ENCODE measurements at places on chromosomes 1 and 21.
A peak's percentile ranks its signal among the peaks of the same experiment; 100 is the strongest.

DNA sequence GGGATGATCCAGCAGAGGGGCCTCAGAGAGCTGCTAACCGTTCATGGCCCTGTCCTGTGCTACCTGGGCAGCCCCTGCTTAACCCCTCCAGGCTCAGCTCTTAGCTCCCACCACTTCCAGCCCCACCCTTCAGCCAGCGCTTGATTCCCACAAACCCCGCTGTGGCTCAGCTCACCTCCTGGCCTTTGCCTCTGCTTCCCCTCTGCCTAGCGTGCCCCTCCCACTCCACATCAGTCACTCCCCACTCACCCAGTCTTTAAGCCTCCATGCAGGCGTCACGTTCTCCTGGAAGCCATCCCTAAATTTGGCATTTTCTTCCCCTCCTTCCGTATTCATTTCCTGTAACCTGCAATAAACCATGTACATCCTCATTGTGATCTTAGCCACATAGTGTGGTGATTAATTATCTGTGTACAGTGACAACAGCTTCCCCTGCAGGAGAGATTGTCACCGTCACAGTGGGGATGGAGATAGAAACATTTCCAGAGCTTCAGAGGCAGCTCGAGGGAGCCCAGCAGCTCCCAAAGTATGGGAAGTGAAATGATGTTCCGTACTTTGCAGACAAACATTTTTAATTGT is 65.5 kb downstream of the EPHB2 start:
- peak; percentile 35 for DNase-seq

GRCh38 chr1:157137408-157138219 is 581 bp downstream of the ETV3 start:
- DNase-seq, result peak; percentile 14

DNA sequence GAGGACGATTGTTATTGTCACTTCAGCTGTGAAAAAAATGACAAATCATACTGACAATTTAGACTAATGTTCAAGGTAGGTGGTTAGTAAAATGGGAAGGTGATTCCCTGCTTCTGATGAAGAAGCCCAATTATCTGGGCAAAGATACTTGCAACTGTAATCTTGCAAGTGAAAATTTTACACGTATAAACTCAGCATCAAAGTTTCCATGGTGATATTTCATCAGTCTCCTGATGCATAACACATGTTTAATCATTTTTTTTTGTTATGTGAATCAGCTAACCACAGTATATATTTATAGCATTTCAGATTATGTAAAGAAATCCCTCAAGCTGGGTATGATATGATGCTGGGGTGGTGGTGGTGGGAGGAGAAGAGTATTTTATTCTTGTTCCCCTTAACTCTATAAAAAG is 16.4 kb upstream of the KCNK1 start:
- no peak for DNase-seq

DNA sequence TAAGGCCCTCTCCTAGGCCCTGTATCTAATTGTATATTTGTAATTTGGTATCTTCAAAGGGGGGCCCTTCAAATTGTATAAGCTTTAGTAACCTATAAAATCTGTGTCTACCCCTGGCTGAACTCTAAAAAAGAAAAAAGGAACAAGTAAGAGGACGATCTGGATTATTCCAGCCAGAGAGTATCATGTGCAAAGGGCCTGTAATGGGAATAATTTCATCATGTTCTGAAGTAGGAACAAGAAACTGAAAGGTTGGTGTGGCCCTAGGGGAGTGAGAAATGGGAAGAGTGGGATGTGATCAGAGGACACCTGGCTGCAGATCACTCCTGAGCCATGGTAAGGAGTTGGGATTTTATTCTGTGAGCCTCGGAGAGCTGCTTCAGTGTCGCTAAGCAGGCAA is 14.7 kb downstream of the PTAFR start:
- DNase-seq, result no peak

DNA sequence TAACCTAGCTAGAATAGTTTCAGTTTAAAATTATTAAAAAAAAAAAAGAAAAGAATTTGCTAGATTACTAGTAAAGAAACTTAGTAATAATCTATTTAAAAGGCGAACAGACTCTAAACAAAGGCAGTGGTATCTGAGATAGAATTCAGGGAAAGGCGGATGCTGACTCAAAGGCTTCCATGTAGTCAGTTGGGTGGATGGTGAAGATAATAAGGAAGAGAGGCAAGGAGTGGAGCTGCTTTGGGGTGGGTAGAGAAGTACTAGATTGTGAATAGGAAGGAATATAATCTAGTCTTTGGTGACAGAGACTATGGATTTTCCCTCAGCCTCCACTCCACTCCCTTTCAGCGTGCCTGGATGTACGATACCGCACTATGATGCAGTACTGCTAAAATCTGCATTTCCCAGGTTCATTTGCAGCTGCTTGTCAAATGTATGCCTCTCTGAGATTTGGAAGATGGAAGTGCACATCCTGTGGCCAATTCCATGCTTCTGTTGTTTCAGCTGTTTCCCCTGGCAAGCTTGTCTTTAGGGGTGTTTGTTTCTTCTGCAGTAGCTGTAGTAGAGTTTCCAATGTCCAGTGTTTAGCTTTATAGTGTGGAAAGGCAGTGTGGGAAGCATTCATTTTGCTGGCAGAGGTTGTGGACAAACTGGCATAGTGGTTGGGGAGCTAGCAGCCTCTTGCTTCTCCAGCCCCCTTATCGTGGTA is 184.6 kb upstream of the NRIP1 start:
- peak; percentile 79 for DNase-seq

- no peak for DNase-seq
Measured at GRCh38 chr1:175435392-175435791, 242.8 kb upstream of the KIAA0040 start.

GRCh38 chr1:226034482-226034881 is 28.0 kb upstream of the H3-3A start:
- peak; percentile 84 for DNase-seq

- peak; percentile 87 for DNase-seq
Measured at GRCh38 chr1:230917284-230918135, 49.2 kb upstream of the C1orf198 start.

- DNase-seq, result no peak
Measured at GRCh38 chr1:244052728-244053312, 1.7 kb downstream of the ZBTB18 start.

DNA sequence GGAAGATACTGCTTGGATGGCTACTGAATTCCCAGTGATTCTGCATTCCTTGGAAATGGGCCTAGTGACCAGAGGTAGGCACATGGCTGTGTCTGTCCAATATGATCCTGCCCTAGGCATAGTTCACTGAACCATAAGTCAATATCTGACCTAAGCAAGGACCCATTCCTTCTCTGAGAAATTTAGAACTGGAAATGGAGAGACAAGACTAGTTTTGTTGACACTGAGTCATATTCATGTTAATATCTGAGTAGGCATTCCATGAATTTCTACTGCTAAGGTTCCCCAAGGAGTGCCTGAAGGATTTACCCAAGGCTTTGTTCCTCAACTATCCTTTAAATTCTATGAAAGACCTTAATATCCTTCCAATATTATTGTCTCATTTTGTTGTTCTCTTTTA is 329.8 kb upstream of the BEND5 start:
- DNase-seq, result no peak

DNA sequence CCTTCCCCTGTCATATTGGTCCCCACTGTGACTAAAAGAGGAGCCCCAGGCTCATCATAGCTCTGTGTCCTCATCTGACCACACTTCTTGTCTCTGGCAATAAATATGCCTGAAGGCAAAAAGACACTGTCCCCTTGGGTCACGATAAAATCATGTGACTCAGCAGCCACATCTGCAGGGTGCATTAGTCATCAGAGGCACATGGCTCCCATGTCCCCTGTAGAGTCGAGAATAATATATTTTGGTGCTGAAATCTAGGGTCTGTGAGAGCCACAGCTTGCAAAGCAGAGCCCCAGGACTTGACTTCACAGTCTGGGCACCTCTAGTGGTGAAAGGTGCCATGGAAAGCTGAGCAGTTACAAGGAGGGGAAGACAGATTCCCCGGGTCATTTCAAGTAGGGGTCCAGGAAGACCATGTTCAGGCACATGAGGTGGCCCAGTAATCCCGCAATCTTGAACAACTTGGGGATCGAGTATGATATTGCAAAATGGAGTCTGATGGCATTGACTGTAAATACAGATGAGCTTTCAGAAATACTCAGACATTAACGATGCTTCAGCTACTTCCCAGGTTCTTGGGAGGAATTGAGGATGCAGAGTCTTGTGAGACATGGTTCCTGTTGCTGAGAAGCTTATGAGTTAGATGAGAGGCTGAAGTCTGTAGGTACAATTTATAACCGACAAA is 68.6 kb downstream of the SLC35F3 start:
- DNase-seq, result no peak
